ENCODE measurements at places on chromosomes 3 and 15.

- DNase-seq, result no peak
These were observed 33.3 kb upstream of the TBC1D23 start for GRCh38 chr3:100227511-100227921.

DNA sequence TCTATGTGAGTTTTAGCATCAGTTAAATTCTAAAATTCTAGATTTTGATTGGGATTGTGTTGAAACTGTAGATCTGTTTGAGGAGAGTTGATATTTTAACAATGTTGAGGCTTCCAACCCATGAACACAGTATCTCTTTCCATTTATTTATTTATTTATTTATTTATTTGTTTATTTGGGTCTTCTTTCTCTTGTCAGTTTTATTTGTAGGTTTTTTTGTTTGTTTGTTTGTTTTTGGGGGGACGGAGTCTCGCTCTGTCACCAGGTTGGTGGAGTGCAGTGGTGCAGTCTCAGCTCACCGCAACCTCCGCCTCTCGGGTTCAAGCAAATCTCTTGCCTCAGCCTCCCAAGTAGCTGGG, 25.3 kb downstream of the MRAS start:
- DNase-seq, result no peak

DNA sequence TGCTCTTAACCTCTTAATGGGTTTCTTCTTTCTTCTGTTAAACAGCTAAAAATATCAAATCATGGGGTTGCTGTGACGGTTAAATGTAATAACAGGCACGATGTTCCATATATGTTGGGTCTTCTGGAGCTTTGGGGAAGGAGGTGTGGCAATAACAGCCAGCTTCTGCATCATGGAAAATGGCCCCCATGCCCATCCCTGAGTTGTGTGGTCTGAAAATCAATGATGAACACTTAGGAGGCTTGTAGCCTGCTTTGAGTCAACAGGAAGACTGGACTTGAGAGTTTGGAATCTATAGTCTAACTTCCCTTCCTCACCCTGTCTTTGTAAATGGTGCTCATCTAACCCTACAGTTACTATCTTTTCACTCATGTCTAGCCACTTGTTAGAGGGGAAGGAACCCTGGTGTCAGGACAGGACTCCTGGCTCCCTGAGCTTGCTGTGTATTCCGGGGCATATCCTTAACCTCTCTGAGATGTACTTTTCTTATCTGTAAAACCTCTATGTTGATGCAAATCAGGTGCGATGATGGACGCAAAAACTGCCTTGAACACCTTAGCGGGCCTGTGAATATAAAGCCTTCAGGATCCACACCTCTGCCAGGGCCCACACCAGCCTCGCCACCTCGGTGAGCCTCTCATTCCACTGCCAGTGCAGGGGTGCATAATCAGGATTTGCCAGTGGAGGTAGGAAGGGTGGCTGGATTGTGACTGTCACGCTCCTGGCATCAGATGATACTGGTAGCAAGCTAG, 27.5 kb downstream of the SMAD3 start:
- DNase-seq, result no peak

- no peak for DNase-seq
These were observed 344.7 kb upstream of the CDIN1 start for GRCh38 chr15:36234743-36235142.

GRCh38 chr15:99437315-99438223, 128.2 kb upstream of the MEF2A start:
- DNase-seq, result no peak

GRCh38 chr15:60582370-60583036, 103.6 kb upstream of the ICE2 start:
- no peak for DNase-seq

DNA sequence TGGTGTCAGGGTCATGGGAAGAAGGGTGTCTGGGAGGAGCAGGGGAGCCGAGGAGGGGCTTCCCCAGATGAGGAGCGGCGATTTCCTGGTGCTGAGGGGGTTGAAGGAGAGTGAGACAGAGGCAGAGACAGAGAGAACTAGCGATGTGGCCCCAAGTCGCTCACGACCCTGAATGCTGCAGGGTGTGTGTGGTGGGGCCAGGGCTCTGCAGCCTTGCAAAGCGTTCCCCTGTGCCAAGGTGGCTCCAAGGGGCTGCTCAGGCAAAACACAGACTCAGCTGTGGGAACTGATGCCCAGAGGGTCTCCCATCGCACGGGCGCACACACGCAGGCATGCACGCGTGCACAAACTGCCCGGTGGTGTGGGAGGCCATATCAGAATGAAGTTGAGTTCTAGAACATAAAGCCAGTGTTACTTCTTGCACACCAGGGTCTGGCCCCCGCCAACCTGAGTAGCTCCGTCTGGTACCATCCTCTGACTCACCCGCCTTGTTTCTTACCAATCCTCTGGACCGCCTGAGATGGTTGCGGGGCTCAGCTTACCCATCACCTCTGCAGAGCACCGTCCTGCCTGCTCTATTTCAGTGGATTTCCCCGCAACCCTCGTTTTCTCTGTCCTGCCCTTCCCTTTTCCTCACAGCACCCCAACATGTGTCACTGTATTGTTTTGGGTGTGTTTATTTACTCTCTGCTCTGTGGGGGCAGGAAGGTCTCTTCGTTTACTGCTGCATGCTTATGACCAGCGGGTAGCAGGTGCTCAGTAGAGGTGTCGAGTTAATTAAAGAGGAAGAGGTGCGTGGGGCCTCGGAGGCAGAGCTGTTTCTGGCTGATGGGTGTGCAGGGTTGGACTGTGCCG, 4.5 kb downstream of the MELTF start:
- no peak for DNase-seq
